Right atrium auricular region (tissue), 2 donors: ENCODE measurements at places on chromosomes 12 and 14. TPM values are rescaled to one million over a fixed set of nuclear protein-coding genes. Genes with fewer than 3 reads are reported as not detected.

DNA sequence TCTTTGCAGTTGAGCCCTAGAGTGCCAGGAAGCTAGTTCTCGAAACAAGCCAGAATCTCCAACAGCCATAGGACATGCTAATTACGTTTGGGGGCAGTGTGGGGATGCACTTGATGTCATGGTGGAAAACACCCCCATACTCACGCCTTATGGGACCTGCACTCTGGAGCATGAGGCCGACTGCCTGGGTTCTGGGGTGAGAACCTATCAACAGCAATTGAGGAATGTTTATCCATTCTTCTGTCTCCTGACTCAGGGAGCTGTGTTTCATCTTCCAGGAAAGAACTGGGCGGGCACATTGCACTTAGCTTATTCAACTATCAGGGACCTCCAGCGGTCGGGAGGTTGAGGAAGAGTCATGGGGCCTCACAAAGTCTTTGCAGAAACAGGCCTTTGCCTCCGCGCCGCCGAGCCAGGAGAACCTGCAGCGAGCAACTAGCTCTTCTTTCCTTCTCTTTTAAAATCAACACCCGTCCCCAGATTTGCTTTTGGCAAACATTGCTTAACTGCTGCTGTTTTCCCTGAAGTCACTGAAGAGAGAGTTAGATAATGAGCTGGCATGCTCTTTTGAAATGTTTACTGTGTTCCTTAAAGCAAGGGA, 226.1 kb upstream of the DIO3 start:
- peaks cover 5% of the 10 kb centered on the region for H3K4me1 ChIP-seq
- no peaks in the 10 kb centered on the region for H3K36me3 ChIP-seq
- DNase-seq, result no peak

The OTX2 gene
- total RNA-seq, result not detected

DNA sequence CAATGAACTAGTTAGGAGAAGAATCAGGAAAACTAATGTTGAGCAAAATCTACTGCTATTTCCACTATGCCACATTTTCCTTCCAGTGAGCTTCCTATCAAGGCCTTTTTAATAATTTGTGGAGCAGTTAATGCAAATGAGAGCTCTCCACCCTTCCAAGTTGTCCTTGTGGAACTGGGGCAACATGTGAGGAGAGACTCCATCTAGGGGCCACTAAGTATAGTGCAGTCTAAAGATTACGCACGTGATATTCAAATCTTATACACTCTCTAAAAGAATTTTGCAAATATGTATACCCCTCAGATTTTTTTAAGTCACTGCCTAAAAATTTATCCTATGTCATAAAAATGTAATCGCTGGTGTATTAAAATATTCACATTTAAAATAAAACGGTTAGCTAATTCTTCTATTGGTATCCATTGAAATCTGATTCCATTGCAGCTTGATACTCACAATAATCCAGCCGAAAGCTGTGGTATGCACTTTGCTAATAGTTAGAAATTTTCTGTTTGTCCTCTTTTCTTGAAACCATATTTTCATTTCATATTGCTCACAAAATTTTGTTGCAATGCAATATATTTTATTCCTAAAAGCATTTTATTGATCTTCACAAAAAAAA, 100.1 kb downstream of the PAH start:
- no peak overlapping the region for H3K4me3 ChIP-seq
- H3K27me3 ChIP-seq, result no peaks in the 10 kb centered on the region
- DNase-seq, result no peak
- H3K4me1 ChIP-seq, result no peaks in the 10 kb centered on the region
- H3K27ac ChIP-seq, result no peak overlapping the region

DNA sequence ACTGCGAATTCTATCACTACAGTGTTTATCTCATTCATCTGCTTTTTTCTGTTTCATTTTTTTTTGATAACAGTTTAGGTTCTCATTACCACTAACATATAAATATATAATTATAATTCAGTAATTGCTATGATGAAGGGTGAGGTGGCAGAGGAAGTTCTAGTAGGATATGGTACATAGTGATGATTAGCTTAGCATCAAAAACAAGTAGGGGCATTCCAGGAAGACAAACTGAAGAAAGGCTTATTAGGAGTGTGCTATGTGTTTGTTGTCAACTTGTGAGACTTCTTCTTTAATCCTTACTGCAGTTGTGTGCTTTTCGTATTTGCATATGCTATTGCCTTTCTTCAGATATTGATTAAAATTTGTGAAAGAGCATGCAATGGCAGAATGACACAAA, 20.6 kb downstream of the FUT8 start:
- peaks cover 8% of the 10 kb centered on the region for H3K4me1 ChIP-seq
- H3K27me3 ChIP-seq, result no peaks in the 10 kb centered on the region
- no peak overlapping the region for H3K27ac ChIP-seq
- H3K4me3 ChIP-seq, result no peak overlapping the region
- DNase-seq, result no peak
- no peaks in the 10 kb centered on the region for H3K36me3 ChIP-seq

GRCh38 chr14:54817506-54817905, 85.1 kb downstream of the GCH1 start:
- no peak overlapping the region for H3K4me3 ChIP-seq
- no peaks in the 10 kb centered on the region for H3K36me3 ChIP-seq
- no peak overlapping the region for H3K27ac ChIP-seq

The STON2 gene
- total RNA-seq, result 8.6 TPM

DNA sequence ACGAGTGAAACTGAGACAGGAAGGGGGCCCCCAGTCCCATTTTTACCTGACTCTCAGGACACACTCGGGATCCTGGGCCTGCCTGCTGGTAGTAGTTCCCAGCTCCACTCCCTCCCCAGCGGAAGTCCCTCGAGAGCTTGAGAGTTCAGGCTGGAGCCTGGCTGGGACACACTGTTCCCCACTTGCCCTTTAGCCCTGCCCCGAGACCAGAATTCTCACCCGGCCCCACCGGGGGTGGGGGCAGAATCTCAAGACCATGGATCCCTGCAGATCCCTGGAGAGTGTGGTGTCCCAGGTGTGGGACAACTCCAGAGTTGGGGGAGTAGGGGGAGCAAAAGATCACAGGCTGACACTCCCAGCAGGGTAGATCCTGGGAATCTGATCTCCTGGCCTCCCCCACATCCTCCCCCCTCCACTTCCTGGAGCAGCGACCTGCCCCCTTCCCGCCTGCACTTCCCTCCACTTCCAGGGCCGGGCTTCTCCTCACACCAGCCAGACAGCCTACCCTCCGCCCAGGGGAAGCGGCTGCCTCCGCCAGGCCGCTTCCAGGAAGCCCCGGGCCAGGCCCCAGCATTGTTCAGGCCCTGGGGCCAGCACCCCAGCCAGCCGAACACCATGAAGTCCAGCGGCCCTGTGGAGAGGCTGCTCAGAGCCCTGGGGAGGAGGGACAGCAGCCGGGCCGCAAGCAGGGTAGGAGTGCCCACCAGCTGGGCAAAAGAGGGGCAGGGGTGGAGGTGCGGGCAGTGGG, at the start of gene TNS2:
TNS2 (plus strand) TSS at position 495 of the 748 bp plus-strand sequence; CDS start at position 616, 121 bp downstream.
- H3K4me1 ChIP-seq, result peaks cover 90% of the 10 kb centered on the region
- H3K4me3 ChIP-seq, result peak within 1 kb of the TSS; percentile 78
- H3K27ac ChIP-seq, result peak within 1 kb of the TSS; percentile 100
- H3K36me3 ChIP-seq, result peaks cover 4% of the 10 kb centered on the region

GRCh38 chr12:58156697-58157096, 215.3 kb downstream of the ATP23 start:
- no peaks in the 10 kb centered on the region for H3K4me1 ChIP-seq
- DNase-seq, result no peak
- no peaks in the 10 kb centered on the region for H3K36me3 ChIP-seq
- H3K4me3 ChIP-seq, result no peak overlapping the region
- no peak overlapping the region for H3K27ac ChIP-seq

DNA sequence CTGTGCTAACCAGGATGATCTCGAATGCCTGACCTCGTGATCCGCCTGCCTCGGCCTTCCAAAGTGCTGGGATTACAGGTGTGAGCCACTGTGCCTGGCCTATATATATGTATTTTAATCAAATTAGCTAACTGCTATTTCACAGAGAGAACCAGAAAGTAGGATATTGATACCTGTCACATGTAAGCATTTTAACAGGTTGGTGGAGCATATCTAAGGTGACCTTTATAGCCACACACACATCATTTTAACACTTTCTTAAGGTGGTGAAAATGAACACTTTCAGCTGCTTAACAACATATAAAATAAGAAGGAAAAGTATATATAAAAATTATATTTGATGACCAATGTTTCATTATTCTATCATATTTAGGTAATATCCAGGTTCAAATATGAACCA, 57.0 kb upstream of the ATF7IP start:
- DNase-seq, result no peak
- H3K4me3 ChIP-seq, result no peak overlapping the region
- H3K27ac ChIP-seq, result no peak overlapping the region
- no peaks in the 10 kb centered on the region for H3K36me3 ChIP-seq
- no peaks in the 10 kb centered on the region for H3K27me3 ChIP-seq

GRCh38 chr12:75670216-75670615, 158.8 kb upstream of the KRR1 start:
- H3K4me1 ChIP-seq, result no peaks in the 10 kb centered on the region
- no peaks in the 10 kb centered on the region for H3K36me3 ChIP-seq
- no peak for DNase-seq
- H3K27me3 ChIP-seq, result no peaks in the 10 kb centered on the region

DNA sequence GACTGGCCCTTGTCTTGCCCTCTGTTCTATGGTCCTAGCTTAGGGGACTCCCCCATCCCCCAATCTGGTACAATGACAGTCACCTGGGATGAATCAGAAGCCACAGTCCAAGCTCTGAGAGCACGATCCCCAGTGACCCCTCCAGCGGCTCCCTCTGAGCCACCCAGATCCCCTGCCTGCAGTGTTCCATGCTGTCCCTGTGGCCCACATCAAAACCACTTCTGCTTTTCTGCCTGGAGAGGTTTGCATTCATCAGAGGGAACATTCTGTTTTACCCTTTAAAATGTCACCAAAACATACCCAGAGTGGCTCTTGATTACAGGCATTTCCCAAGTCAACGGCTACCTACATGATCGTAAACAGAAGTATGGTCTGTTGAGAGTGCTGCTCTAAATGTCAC, 47.5 kb downstream of the NOS1 start:
- H3K36me3 ChIP-seq, result no peaks in the 10 kb centered on the region
- DNase-seq, result no peak
- no peaks in the 10 kb centered on the region for H3K27me3 ChIP-seq
- H3K4me3 ChIP-seq, result no peak overlapping the region
- H3K27ac ChIP-seq, result no peak overlapping the region
- H3K4me1 ChIP-seq, result no peaks in the 10 kb centered on the region

GRCh38 chr14:50892255-50892654, 20.4 kb downstream of the ABHD12B start:
- no peaks in the 10 kb centered on the region for H3K36me3 ChIP-seq
- no peak overlapping the region for H3K27ac ChIP-seq
- no peaks in the 10 kb centered on the region for H3K27me3 ChIP-seq

The GLIPR1L1 gene
- total RNA-seq, result not detected

- H3K27ac ChIP-seq, result no peak overlapping the region
- no peak for DNase-seq
- no peaks in the 10 kb centered on the region for H3K36me3 ChIP-seq
These were observed 99.3 kb downstream of the SPTSSA start for GRCh38 chr14:34362641-34363251.

DNA sequence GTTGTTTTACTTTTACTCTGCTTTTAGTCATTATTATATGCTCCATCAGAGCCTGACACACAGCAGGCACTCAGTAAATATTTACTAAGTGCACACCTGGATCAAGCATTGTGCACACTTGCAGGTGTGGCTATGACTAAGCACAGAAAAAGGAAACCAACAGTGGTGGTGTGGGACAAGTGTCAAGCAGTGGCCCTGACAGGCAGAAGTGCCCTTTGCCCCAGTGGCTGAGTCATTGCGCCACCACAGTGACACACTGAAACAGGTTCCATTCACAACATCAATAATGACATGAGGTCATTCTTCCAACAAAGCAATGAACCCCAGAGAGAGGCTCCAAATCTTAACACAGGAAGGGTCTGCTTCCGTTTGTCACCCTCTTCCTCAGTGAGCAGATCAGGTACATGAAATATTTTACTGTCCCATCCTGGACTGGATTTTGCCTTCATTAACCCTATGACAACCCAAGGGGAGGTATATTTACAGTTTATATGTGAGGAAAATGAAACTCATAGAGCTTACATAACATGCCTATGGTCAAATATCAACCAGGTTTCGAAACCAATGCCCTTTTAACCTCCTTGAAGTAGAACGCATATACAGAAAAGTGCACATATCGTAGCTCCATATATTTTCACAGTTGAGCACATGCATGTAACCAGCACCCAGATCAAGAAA, 82.6 kb upstream of the GTF2A1 start:
- DNase-seq, result no peak
- no peak overlapping the region for H3K27ac ChIP-seq

The KRT6C gene
- total RNA-seq, result not detected

The GARIN6 gene
- not detected for total RNA-seq

The MCRS1 gene
- 82.8 TPM for total RNA-seq

The SMCO2 gene
- not detected for total RNA-seq
